ENCODE measurements at places on chromosomes 4 and X. TPM values are rescaled to one million over a fixed set of nuclear protein-coding genes. Genes with fewer than 3 reads are reported as not detected.

The DGAT2L6 gene
- not detected for total RNA-seq

The ETDA gene
- not detected for total RNA-seq

- no peak for DNase-seq
These were observed 16.8 kb upstream of the SLC34A2 start for GRCh38 chr4:25638806-25639205.

GRCh38 chrX:55161581-55161980 lies 58.6 kb upstream of the PAGE5 start:
- DNase-seq, result no peak

DNA sequence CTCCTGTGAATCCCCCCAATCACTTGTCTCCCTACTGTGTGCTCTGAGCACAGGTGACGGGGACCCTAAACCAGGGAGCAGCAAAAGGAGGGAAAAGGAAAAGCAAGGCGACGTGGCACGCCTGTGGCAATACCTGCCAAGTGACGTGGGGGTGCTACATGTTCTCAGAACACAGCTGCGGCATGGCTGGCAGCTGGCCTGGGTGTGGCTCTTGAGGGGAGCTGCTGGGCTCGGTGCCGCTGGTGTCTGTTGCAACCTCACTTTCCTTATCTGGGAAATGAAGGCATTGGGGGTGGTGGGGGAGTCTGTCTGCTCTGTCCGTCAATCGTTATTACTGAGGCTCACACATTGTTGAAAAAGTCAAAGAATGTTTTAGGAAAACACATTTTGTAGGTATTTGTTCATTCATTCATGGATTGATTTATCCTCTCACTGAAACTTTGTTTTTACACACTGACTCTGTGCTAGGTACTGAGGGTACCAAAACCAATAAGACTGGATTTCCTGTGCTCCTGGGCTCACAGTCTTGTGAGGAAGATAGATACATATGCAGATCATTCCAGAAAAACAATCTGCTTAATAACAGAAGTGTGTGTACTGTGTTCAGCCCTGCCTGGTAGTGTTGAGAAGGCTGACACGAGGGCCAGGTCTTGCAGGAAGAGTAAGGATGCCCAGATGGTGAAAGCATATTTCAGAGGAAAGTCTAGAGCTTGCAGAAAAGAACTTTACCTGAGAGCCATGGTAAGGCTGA lies 217.6 kb downstream of the PTTG2 start:
- DNase-seq, result no peak

- DNase-seq, result peak; percentile 73
These were observed 11.4 kb downstream of the KLF3 start for GRCh38 chr4:38675146-38676121.

The EVC2 gene
- total RNA-seq, result 1.4 TPM

The ZNF157 gene
- total RNA-seq, result not detected

DNA sequence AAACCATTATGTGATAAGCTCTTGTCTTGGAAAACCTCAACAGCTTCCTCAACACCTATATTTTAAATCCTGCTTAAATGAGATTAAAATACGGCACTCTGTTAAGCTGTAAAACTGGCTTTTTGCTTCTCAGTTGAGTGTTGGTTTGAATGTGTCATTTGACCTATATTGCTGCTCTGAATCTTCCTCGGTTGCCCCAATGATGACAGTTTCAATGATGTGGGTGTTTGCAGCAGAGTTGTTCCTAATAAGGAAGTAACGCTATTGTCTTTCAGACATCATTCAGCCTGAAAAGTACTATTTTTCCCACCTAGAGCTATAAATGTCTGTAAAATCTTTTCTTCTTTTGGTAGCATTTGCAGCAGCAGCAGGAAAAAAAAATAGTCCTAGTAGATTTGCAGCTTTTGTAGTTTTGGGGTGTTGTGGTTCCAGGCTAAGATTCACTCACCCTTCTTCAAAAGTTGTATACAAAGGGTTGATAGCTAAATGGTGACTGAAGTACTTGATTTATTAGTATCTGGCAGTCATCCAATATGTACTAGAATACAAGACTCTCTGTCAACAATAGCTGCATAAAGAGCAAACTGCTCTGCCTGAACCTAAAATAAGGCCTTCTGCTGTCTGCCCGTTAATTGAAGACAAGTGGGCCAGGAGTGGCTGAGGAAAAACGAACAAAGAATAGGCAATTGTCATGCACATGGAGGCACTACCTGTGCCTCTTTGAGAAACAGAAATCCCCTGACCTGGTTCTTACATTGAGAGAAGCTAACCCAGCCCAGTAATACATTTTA lies 333.1 kb downstream of the IL1RAPL1 start:
- DNase-seq, result no peak

The RTL9 gene
- total RNA-seq, result 0.79 TPM

- no peak for DNase-seq
These were observed 1.4 kb upstream of the CORIN start for GRCh38 chr4:47839259-47839658.

GRCh38 chr4:146709956-146710355 lies 71.3 kb downstream of the POU4F2 start:
- no peak for DNase-seq

DNA sequence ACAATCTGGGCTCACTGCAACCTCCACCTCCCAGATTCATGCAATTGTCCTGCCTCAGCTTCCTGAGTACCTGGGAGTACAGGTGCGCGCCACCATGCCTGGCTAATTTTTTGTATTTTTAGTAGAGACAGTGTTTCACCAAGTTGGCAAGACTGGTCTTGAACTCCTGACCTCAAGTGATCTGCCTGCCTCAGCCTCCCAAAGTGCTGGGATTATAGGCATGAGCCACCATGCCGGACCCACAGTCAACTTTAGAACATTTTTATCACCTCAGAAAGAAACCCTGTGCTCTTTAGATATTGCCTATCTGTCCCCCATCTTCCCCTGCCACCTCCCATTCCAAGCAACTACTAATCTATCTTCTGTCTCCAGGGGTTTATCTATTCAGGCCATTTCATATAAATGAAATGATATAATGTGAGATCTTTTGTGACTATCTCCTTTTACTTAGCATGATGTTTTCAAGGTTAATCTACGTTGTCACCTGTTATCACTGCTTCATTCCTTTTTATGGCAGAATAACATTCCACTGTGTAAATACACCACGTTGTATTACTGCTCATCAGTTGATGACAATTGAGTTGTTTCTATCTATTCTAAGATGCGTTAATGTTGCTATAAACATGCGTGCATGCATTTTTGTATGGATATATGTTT lies 44.3 kb upstream of the GALNT7 start:
- no peak for DNase-seq

- no peak for DNase-seq
These were observed 48.9 kb upstream of the ADRA2C start for GRCh38 chr4:3717241-3717640.

The TMPRSS11F gene
- total RNA-seq, result not detected

The ZNF630 gene
- total RNA-seq, result 2.3 TPM

The TSPAN5 gene
- total RNA-seq, result 9.8 TPM

The NFKB1 gene
- 11.6 TPM for total RNA-seq

DNA sequence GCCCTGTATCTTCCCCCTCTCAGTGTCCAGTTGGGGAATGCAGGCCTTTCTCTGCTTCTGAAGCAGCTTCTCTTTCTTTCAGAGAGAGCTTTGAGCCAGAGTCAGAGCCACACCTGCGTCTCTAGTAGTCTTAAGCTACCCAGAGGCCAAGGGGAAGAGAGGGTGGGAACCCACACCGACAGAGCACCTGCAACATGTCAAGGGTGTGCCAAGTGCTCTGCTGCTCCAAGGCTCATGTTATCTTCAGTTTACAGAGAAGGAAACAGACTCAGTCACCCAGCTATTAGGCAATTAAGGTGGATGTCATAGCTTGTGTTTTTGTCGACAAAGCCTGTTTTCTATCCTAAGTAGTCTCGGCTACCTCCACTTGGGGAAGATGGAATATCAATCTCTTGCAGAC lies 22.7 kb upstream of the RNF212 start:
- DNase-seq, result no peak

The YY2 gene
- total RNA-seq, result 2.1 TPM
